T-cell (primary cell): ENCODE measurements at places on chromosomes 6 and 20.
A peak's percentile ranks its signal among the peaks of the same experiment; 100 is the strongest.

GRCh38 chr6:157574851-157575424 is 193.9 kb downstream of the ZDHHC14 start:
- DNase-seq = no peak

DNA sequence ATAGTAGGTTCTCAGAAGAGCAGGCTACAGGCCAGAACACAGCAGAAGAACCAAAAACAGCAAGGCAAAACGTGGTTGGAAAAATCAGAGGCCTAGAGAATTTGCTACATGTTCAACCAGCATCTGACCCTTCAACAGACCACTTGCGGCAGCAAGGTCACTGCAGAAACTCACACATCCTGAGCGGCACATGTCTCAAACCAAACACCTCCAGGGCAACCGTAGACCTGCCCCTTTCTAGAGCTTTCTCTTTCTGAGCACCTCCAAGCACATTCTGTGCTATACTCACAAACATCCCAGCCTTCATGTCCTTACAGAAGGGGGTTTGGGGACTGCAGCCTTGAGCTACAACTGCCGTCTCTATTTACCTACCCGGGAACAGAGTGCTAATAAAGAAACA is 52.6 kb downstream of the GFOD1 start:
- no peak for DNase-seq

GRCh38 chr6:28657769-28658465 is 132.2 kb downstream of the GPX5 start:
- DNase-seq = no peak

GRCh38 chr6:144653885-144654505 is 368.9 kb downstream of the UTRN start:
- no peak for DNase-seq

GRCh38 chr20:17530153-17530552 is 1.0 kb downstream of the BFSP1 start:
- no peak for DNase-seq

DNA sequence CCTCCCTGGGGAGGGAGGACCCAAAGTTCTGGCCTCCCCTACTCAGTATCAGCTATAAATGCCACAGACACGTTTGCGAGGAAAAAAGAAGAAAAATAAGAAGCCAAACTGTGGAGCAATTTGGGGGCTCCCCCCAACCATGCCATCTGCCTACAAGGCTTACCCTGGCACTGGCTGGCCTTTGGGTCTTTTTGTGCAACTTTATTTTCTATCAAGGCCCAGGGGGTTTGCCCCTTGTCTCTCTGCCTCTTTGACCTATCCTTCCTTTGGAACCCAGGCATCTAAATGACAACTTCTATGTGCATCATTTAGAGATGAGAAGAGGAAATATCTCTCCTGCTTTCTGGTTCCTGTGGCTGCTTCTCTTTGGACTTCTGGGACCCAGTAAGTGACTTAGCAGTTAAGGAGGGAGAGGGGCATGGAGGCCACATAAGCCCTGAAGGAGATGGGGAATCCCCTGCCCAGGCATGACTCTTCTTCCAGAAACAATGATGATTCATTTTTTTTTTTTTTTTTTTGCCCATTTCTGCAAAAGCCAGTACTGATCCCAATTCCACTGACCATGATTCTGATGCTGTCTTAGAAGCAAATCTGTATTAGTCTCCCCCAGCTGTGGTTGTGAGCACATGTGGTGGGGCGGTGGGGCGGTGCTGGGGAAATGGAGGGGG is at the start of gene MUC22:
MUC22 (plus strand) TSS at position 82 of the 668 bp plus-strand sequence; CDS start at position 315, 233 bp downstream.
- no peak for DNase-seq

DNA sequence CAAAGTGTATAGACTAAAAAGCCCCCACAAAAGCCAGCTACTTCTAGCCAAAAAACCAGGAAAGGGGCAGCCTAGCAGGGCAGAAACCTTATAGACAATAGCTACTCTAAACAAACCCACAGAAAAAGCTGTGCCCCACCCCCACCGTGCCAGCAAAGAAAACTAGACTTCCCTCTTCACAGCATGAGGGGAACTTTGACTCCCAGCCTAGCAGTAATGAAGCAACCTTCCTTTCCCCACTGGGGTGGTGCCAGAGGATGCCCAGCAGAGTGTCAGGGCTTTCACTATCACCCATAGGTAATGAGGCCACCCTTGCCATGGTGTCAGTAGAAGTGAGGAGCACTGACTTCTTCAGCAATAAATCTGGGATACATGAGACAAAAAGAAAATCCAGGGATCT is 99.0 kb upstream of the LGSN start:
- DNase-seq = no peak

GRCh38 chr20:1619861-1620444 is at the start of gene SIRPB1:
Gene SIRPB1, minus strand, starts transcription at chr20:1620009. Its CDS starts 65 bp downstream, at chr20:1619944.
- DNase-seq = no peak

DNA sequence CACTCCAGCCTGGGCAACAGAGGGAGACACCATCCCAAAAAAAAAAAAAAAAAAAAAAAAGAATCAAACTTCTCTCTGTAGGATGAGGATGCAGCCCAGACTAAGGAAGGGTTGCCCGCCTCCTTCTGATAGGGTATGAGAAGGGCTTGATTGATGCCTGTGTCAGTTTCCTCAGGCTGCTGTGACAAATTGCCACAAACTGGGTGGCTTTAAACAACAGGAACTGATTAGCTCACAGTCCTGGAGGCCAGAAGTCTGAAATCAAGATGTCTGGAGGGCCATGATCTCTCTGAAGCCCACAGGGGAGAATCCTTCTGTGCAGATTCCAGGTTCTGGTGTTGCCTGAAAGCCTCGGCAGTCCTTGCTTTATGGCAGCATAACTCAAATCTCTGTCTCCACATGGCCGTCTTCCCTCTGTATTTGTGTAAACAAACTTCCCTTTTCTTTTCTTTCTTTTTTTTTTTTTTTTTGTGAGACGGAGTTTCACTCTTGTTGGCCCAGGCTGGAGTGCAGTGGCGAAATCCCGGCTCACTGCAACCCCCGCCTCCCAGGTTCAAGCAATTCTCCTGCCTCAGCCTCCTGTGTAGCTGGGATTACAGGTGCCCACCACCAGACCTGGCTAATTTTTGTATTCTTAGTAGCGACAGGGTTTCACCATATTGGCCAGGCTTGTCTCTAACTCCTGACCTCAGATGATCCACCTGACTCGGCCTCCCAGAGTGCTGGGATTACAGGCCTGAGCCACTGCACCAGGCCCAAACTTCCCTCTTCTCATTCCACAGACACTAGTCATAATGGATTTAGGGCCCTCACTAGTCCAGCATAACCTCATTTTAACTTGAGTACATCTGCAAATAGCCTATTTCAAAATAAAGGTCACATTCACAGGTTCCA is 11.2 kb upstream of the CDK19 start:
- no peak for DNase-seq

- DNase-seq = peak; percentile 29
Observed at GRCh38 chr6:53347921-53348370, 804 bp downstream of the ELOVL5 start.

DNA sequence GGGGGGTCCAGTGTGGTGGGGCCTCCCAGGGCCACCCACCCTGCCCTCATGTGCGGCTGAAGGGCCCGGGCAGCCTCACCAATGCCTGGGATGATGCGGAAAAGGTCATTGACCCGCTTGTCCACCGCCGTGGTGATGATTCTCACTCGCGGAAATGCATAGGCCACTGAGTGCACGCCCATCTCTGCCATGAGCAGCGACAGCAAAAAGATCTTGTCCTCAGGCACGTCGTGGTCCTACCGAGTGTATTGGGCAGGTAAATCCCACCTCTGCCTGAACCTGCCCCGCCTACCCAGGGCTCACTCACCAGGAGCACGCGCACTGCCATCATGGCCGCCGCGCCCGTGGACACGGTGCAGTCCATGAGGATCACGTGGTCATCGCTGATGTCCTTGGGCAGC is 16.1 kb downstream of the UCKL1 start:
- DNase-seq = no peak

DNA sequence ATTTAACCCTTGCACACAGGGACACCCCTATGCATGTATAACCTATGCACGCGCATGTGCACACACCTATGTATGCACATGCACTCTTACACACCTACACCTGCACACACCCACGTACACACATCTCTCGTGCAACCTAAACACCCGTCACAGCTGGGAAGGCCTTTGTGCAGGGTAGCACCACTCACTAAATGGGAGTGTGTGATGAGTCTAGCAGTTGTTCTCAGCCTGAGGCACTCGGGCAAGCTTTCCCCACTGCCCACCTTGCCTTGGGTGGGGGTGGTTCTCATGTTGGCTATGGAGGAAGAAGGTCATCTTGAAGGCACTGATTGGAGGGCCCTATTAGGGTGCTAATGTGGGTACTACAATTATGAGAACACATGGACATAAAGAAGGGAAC is 85.8 kb downstream of the DLL1 start:
- no peak for DNase-seq

- no peak for DNase-seq
Observed at GRCh38 chr6:134309227-134309626, 8.7 kb downstream of the SGK1 start.

GRCh38 chr20:32112841-32113240 is 3.3 kb downstream of the TM9SF4 start:
- DNase-seq = no peak

DNA sequence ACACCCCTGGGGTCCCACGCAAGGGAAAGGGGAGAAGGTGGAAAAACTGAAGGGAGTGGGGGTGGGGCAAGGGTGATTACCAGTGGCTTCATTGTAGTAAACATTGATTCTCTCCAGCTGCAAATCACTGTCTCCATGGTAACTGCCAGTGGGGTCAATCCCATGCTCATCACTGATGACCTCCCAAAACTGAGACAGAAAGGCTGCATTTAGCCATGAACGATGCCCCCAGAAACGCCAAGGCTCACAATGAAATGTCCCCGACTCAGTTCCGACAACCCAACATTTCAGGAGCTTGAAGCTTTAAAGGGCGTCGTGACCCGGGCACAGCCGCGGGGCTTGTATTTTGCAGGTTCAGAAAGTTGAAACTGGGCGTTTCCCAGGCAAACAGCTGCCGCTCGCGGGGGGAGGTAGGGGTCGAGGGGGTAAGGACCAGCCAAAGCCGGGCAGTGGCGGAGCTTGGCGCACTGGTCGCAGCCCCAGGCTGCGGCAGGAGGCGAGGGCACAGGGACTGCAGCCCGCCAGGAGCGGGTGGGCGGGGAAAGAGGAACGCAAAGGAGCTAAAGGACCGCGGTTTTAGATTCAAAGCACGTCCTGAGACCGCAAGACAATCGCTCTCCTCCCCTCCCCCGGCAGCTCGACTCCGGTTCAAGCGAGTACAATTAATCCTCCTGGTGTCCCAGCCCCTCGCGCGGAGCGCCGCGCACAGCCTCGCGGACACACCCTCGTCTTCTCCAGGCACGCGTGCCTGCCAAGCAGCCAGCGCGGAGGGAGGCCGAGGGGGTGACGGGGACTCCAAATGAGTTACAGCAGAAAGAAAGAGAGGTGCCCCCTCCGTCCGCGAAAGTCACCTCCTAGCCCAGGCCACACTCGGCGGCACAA is 731 bp downstream of the TUBB2B start:
- DNase-seq = peak; percentile 26
